ENCODE measurements at places on chromosomes 1 and 21. TPM values are rescaled to one million over a fixed set of nuclear protein-coding genes. Genes with fewer than 3 reads are reported as not detected.
A peak's percentile ranks its signal among the peaks of the same experiment; 100 is the strongest.

DNA sequence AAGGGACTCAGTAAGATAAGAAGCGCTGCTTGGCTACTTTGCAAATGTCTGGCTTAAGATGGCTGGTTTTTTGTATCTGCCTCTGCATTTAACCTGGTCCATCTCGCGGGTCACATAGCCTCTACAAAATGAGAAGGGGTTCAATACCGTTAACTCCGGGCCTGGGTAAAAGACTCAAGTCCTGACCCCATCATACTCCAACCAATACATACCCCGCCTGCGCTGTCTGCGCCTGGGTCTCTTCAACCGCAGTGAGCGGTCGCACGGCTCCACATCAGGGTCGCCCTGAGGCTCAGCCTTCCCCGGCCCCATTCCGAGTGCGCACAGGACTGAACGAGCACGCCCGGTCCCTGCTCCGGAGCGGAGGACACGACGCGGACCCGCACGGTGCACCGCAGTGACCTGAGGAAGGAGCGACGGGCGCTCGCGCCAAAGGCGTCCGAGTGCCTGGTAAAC lies 558 bp upstream of the PGD start:
- no peak for DNase-seq
- H3K27me3 ChIP-seq = no peaks in the 10 kb centered on the region
- 0 out of 2 replicates have a peak, but pooled peaks cover 5% of the 10 kb centered on the region for H3K4me1 ChIP-seq
- H3K36me3 ChIP-seq = no peaks in the 10 kb centered on the region

DNA sequence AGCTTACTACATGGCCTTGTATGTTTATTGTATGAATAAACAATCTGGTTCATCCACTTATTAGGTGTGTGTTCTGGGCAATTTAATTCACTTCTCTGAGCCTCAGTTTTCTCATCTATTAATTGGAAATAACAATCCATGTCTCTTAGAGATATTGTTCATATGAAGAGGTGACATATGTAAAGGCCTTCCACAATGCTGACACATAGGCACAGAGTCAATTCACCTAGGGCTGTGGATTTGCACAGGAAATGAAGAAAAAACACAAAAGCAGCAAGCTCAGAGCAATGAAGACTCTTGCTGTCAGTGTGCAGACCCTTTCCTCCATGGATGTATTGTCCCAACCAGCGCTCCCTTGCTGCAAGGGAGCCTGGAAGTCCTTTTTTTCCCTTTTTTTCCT lies 195.2 kb upstream of the CAMK1G start:
- DNase-seq = no peak
- no peak overlapping the region for H3K4me3 ChIP-seq
- no peak overlapping the region for H3K27ac ChIP-seq
- H3K4me1 ChIP-seq = no peaks in the 10 kb centered on the region
- H3K27me3 ChIP-seq = no peaks in the 10 kb centered on the region

- H3K36me3 ChIP-seq = peaks cover 5% of the 10 kb centered on the region
- H3K4me1 ChIP-seq = peaks cover 2% of the 10 kb centered on the region
- no peaks in the 10 kb centered on the region for H3K27me3 ChIP-seq
- H3K4me3 ChIP-seq = no peak overlapping the region
- DNase-seq = no peak
These were observed 80.4 kb downstream of the DAP3 start for GRCh38 chr1:155769257-155769656.

- no peak overlapping the region for H3K27ac ChIP-seq
- H3K4me1 ChIP-seq = no peaks in the 10 kb centered on the region
- no peak overlapping the region for H3K4me3 ChIP-seq
- no peaks in the 10 kb centered on the region for H3K36me3 ChIP-seq
These were observed 49.0 kb upstream of the VAMP3 start for GRCh38 chr1:7721940-7722669.

- H3K27ac ChIP-seq = no peak overlapping the region
- no peak overlapping the region for H3K4me3 ChIP-seq
- H3K4me1 ChIP-seq = 0 out of 2 replicates have a peak, but pooled peaks cover 2% of the 10 kb centered on the region
- H3K27me3 ChIP-seq = no peaks in the 10 kb centered on the region
- no peak for DNase-seq
- peaks cover 6% of the 10 kb centered on the region for H3K36me3 ChIP-seq
These were observed 51.1 kb upstream of the LRRC8C start for GRCh38 chr1:89581859-89582258.

DNA sequence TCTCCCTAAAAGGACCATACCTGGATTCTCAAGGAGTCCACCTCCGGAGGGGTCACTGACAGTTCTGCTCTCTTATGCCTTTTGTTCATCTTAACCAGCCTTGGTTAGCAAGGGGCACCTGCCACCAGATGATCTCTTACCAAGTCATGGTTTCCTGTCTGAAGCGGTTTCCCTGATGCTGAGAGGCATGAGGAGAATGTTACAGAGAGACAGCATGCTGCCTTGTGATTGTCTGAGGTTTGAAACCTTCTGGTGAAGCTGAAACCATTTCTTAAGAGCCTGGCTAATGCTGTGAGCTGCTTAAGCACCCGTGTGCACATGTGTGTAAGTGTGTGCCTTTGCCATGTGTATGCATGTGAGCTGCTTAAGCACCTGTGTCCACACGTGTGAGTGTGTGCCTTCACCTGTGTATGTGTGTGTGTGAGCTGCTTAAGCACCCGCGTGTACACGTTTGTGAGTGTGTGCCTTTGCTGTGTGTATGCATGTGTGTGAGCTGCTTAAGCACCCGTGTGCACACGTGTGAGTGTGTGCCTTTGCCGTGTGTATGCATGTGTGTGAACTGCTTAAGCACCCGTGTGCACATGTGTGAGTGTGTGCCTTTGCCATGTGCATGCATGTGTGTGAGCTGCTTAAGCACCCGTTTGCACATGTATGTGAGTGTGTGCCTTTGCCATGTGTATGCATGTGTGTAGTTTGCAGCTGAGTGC lies 136.4 kb upstream of the COL6A1 start:
- DNase-seq = no peak
- H3K27ac ChIP-seq = no peak overlapping the region
- H3K4me1 ChIP-seq = no peaks in the 10 kb centered on the region
- 0 out of 2 replicates have a peak, but pooled peaks cover 3% of the 10 kb centered on the region for H3K27me3 ChIP-seq
- H3K36me3 ChIP-seq = no peaks in the 10 kb centered on the region
- H3K4me3 ChIP-seq = no peak overlapping the region

DNA sequence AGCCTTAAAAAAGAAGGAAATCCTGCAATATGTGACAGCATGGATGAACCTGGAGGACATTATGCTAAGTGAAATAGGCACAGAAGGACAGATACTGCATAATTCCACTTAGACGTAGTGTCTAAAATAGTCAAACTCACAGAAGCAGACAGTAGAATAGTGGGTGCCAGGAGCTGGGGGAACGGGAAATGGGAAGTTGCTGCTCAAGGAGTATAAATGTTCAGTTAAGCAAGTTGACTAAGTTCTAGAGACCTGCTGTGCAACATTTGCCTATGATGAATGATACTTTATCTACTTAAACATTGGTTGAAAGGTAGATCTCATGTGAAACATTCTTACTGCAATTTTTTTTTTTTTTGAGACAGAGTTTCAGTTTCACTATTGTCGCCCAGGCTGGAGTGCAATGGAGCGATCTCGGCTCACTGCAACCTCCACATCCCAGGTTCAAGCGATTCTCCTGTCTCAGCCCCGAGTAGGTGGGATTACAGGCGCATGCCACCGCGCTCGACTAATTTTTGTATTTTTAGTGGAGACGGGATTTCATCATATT lies 197.8 kb downstream of the HIVEP3 start:
- no peak for DNase-seq
- H3K27me3 ChIP-seq = no peaks in the 10 kb centered on the region
- H3K36me3 ChIP-seq = no peaks in the 10 kb centered on the region
- no peak overlapping the region for H3K4me3 ChIP-seq
- no peaks in the 10 kb centered on the region for H3K4me1 ChIP-seq
- H3K27ac ChIP-seq = no peak overlapping the region

DNA sequence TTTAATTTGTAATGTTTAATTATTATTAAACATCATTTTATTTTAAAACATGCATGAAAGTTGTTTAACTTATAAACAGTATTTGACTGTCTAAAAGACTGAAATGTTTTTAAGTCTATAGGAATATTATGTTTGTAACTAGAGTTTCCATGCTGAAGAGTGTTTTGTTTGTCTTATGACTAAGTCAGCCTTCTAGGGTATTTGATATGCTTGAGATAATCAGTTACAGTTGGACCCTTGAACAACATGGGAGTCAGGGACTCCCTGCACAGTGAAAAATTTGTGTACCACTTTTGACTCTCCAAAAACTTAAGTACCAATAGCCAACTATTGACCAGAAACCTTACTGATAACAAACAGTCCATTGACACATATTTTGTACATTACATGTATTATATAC lies 45.5 kb upstream of the KANK4 start:
- no peaks in the 10 kb centered on the region for H3K36me3 ChIP-seq
- no peaks in the 10 kb centered on the region for H3K4me1 ChIP-seq
- H3K4me3 ChIP-seq = no peak overlapping the region

DNA sequence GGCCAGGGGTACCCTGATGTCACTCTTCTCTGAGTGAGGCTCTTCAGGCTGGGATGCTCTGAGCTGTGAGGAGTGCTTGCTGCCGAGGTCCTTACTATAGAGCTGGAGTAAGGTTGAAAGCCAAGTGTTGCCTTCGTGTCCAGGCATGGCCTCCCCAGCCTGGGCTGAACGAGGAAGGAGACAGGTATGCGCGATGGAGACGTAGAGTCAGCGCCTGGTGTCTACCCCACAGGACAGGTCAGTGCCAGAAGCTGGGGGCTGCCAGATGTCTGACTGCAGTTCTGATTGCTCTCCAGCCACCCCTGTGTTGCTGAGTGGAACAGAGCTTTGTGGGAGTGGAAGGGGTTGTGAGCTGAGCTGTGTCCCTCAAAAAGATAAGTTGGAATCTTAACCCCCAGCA lies 135.8 kb upstream of the AJAP1 start:
- no peak for DNase-seq
- no peaks in the 10 kb centered on the region for H3K4me1 ChIP-seq
- H3K36me3 ChIP-seq = no peaks in the 10 kb centered on the region
- peaks cover 6% of the 10 kb centered on the region for H3K27me3 ChIP-seq

DNA sequence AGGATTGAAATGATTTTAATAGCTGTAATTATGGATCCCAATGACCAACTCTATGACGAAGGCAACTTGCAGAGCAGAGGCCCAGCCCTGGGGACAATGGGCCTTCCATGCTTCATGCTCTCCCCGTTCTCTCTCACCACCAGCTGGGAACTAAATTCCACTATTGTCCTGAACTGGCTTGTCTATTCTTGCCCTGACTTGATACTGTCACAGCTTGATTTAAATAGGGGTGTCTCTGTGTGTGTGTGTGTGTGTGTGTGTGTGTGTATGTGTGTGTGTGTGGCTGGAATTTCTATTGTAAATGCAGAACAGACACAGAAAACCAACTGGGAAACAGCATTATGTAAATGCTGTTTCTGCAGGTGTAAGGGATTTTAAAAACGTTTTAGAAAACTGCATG lies 57.0 kb downstream of the SLC22A15 start:
- H3K27ac ChIP-seq = no peak overlapping the region
- no peaks in the 10 kb centered on the region for H3K27me3 ChIP-seq
- H3K36me3 ChIP-seq = no peaks in the 10 kb centered on the region
- no peaks in the 10 kb centered on the region for H3K4me1 ChIP-seq
- no peak for DNase-seq

GRCh38 chr1:240295811-240296210 lies 204.1 kb downstream of the FMN2 start:
- H3K4me1 ChIP-seq = no peaks in the 10 kb centered on the region
- no peaks in the 10 kb centered on the region for H3K27me3 ChIP-seq
- no peak overlapping the region for H3K27ac ChIP-seq
- DNase-seq = no peak
- no peaks in the 10 kb centered on the region for H3K36me3 ChIP-seq

- no peaks in the 10 kb centered on the region for H3K27me3 ChIP-seq
- H3K4me3 ChIP-seq = no peak overlapping the region
- no peaks in the 10 kb centered on the region for H3K36me3 ChIP-seq
- H3K4me1 ChIP-seq = no peaks in the 10 kb centered on the region
- DNase-seq = no peak
These were observed 86.2 kb downstream of the NGF start for GRCh38 chr1:115251856-115252255.

DNA sequence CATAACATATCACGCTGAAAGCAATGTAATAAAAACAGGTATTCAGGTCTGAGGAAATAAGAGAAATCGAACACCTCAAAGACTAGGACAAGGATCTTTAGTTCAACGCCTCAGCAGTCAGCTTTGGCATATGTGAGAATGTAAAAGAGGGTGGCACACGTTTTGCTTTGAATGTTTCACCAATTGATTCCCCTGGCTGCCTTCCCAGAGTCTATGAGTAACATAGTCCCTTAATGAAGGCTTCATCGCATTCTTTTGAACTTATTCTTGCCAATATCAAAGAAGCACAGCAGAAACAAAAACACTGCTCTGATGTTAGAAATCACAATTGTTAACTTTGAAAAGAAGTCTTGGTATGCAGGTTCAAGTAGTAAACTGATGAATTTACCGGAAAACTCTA lies 764.8 kb downstream of the ADGRL2 start:
- H3K27me3 ChIP-seq = no peaks in the 10 kb centered on the region
- DNase-seq = peak; percentile 15
- no peaks in the 10 kb centered on the region for H3K4me1 ChIP-seq
- no peak overlapping the region for H3K27ac ChIP-seq
- H3K36me3 ChIP-seq = no peaks in the 10 kb centered on the region
- no peak overlapping the region for H3K4me3 ChIP-seq

DNA sequence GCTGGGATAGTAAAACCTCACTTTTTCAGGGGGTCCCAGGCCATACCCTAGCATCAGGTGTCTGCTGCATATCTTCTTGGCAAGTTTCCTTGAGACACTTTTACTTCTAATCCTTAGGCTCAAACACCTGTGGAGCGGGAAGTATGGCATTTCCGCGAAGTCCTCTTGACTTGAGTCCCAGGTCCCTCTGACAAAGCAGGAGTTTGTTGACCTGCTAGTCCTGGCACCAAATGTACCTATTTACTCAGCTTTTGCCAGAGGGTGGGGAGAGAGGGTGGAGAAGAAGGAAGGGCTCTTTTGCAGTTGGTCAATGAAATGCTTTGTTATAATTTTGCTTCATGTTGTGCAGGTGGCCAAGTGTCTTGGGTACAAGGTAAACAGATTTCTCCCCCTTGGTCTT lies 59.7 kb downstream of the CLIC6 start:
- no peak for DNase-seq
- H3K36me3 ChIP-seq = no peaks in the 10 kb centered on the region
- H3K27me3 ChIP-seq = 0 out of 2 replicates have a peak, but pooled peaks cover 2% of the 10 kb centered on the region
- no peak overlapping the region for H3K27ac ChIP-seq
- no peak overlapping the region for H3K4me3 ChIP-seq

- no peak for DNase-seq
- no peaks in the 10 kb centered on the region for H3K36me3 ChIP-seq
- no peak overlapping the region for H3K27ac ChIP-seq
- no peak overlapping the region for H3K4me3 ChIP-seq
- peaks cover 1% of the 10 kb centered on the region for H3K27me3 ChIP-seq
These were observed 2.0 kb downstream of the KCNA3 start for GRCh38 chr1:110672753-110673108.

Gene ADAMTSL4
- total RNA-seq = 9.5 TPM

Gene RYR2
- total RNA-seq = 0.03 TPM

Gene GJA9
- 0.10 TPM for total RNA-seq

Gene VWA5B1
- total RNA-seq = not detected

Gene TPTE
- not detected for total RNA-seq

All from Panc1 (cell line).